ENCODE measurements at places on chromosomes 4 and X. TPM values are rescaled to one million over a fixed set of nuclear protein-coding genes. Genes with fewer than 3 reads are reported as not detected.

Gene TMEM156
- not detected for total RNA-seq

Gene MAGEA6
- not detected for total RNA-seq

Gene LRP2BP
- 4.4 TPM for total RNA-seq

Gene NDP
- total RNA-seq, result 0.71 TPM

Gene REELD1
- total RNA-seq, result 1.1 TPM

Gene AMER1
- 7.9 TPM for total RNA-seq

Gene F8A3
- 13.5 TPM for total RNA-seq

Gene KLHL15
- total RNA-seq, result 4.7 TPM

Gene PLS3
- total RNA-seq, result 466 TPM

Gene ADH5
- 180 TPM for total RNA-seq

Gene CPE
- total RNA-seq, result 458 TPM

Gene SSX3
- not detected for total RNA-seq

Gene SRPK3
- total RNA-seq, result 9.5 TPM

Gene NHSL2
- total RNA-seq, result 16.5 TPM

Gene KIAA1210
- not detected for total RNA-seq

Gene FHL1
- 1,134 TPM for total RNA-seq

Gene EGF
- not detected for total RNA-seq
